ENCODE measurements at places on chromosomes 6 and 20. TPM values are rescaled to one million over a fixed set of nuclear protein-coding genes. Genes with fewer than 3 reads are reported as not detected.

GFOD1 gene
- 9.6 TPM for total RNA-seq

GRCh38 chr6:47371139-47371869 lies 61.6 kb upstream of the TNFRSF21 start:
- no peak for DNase-seq

PFDN4 gene
- 4.3 TPM for total RNA-seq

ANKEF1 gene
- total RNA-seq: 5.0 TPM

GRCh38 chr6:39086294-39086693 lies 28.7 kb downstream of the SAYSD1 start:
- DNase-seq: no peak

DNA sequence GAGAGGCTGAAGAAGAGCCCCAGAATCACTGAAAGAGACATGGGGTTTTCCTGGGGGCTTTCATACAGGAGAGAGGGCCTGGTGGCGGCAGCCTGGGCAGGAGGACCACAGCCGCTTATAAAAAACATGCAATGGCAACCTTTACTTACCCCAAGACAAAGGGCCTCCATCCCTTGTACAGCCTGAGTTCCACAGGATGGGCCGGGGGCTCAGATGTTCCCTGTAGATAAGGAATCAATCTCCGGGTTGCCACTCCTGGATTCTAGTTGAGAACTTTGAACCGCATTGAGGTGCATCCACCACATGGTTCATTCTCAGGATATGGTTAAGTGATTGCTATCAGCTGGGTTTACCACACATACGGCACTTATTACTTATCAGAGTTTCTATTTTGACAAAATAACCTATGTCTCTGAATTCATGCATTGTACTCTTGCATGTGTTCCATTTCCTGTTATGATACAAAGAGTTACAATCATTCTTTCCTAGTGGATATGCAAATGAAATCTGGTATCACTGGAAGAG lies 677.6 kb downstream of the KIF16B start:
- DNase-seq: no peak

TMEM217 gene
- total RNA-seq: not detected

RNF39 gene
- 0.08 TPM for total RNA-seq

Measured in left lobe of liver (tissue), 2 donors.